Smooth muscle cell of the umbilical artery (primary cell): ENCODE measurements at places on chromosomes 12 and 14. TPM values are rescaled to one million over a fixed set of nuclear protein-coding genes. Genes with fewer than 3 reads are reported as not detected.

Gene OLR1
- total RNA-seq, result 0.23 and 5.0 TPM in 2 replicates

Gene RAPGEF3
- 4.2 and 6.1 TPM in 2 replicates for total RNA-seq

Gene CACNA1C
- 1.5 and 2.5 TPM in 2 replicates for total RNA-seq

Gene A2M
- total RNA-seq, result under 0.01 TPM in 1 of 2 replicates, not detected in the other

Gene ANO6
- 61.2 and 98.9 TPM in 2 replicates for total RNA-seq

Gene B4GALNT1
- total RNA-seq, result 3.3 and 7.1 TPM in 2 replicates

Gene SIX4
- 5.3 and 12.3 TPM in 2 replicates for total RNA-seq

Gene EEA1
- 26.7 and 31.6 TPM in 2 replicates for total RNA-seq

Gene SMOC1
- total RNA-seq, result not detected in 2 replicates
